GM13977 (cell line): ENCODE measurements at places on chromosomes 7 and 10.

DNA sequence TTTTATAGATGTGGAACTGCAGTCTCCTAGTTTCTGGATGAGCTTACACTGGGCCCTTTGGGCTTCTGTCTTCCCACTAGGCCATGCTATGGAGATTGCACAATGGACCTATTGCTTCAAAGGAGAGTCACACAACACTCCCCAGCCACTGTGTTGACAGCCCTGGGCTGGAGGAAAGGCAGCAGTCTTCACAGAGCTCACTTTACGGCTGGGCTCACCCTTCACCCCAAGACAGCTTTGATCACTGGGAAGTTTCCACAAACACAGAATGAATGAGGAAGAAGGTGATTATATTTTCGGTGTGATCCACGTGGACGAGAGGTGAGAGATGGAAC lies 92.7 kb upstream of the GDF10 start:
- DNase-seq = no peak

- no peak for DNase-seq
These were observed 70.1 kb upstream of the COL1A2 start for GRCh38 chr7:94324380-94325121.

GRCh38 chr7:76151932-76152331 lies 49.8 kb upstream of the SRRM3 start:
- DNase-seq = no peak

DNA sequence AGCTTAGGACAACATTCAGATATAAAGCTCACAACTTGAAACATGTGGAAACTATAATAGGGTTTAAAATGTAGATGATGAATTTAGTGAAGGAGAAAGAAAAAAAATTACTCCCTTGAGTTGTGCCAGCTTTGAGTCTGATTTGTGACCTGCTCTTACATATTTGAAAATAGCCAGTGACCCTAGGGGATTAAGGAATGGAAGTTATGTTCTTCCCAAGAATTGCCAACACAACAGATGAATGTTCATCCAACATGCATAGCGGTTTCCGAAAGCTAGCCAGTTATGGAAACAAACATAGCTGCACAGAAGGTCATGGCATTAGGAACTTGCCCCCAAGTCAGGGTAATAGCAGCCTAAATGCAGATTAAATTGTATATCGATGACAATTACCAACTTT lies 10.8 kb downstream of the TMEM196 start:
- no peak for DNase-seq

- DNase-seq = no peak
These were observed 106.6 kb upstream of the TNS3 start for GRCh38 chr7:47688311-47689100.

- DNase-seq = no peak
These were observed 51.9 kb downstream of the SORBS1 start for GRCh38 chr10:95509251-95509650.

DNA sequence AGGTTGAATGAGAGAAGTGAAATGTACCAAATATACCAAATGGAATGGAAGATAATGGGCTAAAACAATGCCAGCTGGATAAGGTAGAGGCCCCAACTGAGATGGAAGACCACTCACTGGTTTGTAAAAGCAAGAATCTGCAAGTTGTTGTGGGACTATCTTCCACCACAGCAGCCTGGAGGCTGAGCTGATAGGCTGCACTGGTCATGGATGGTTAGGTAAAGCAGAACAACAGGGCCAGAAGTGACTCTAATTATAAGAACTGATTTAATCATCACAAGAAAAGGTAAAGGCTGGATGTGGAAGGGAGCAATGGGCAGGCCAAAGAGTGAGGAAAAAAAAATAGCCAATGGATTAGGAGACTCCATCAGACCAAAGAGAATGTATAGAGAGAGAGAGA lies 11.8 kb downstream of the TFEC start:
- DNase-seq = no peak

GRCh38 chr10:13001887-13002212 lies 337 bp upstream of the CCDC3 start:
- DNase-seq = no peak

GRCh38 chr10:18214691-18215563 lies 74.7 kb downstream of the CACNB2 start:
- DNase-seq = peak; percentile 40

- DNase-seq = no peak
These were observed 21.3 kb upstream of the HERPUD2 start for GRCh38 chr7:35716038-35716803.

DNA sequence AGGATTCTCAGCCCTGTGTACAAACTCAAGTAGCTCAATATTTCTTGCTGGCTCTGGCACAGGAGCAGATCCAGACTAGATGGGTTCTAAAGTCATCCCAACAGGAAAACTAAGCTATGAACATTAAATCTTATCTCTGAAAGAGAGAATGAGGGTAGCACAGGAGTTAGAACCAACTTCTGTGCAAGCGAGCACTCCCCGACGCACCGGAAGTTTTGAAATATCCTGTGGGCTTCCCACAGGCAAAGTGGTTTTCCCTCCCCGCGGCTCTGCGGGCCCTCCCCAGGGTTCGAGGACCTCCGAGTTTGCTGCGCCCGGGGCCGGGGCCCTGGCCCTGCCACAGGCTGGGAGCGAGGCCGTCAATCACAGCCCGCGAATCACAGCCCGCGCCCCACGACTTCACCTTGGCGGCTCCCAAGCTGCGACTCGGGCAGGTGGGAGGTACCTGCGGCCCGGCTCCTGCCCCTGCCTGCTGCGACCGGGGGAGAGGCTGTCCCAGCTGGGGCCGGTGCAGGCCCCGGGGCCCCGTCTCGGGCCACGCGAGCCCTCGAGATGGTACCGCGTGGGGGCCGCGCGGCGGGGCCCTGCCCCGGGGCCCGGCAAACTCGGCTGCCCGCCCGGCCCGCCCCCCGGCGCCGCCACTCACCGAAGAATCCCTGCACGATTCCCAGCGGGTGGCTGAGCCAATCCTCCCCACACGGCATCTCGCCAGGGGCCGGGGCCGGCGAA lies 598 bp downstream of the MCMBP start:
- DNase-seq = peak; percentile 68

- DNase-seq = no peak
These were observed 18.9 kb downstream of the HNRNPA2B1 start for GRCh38 chr7:26181474-26182227.

- no peak for DNase-seq
These were observed 197.6 kb downstream of the WDR37 start for GRCh38 chr10:1253523-1254353.

DNA sequence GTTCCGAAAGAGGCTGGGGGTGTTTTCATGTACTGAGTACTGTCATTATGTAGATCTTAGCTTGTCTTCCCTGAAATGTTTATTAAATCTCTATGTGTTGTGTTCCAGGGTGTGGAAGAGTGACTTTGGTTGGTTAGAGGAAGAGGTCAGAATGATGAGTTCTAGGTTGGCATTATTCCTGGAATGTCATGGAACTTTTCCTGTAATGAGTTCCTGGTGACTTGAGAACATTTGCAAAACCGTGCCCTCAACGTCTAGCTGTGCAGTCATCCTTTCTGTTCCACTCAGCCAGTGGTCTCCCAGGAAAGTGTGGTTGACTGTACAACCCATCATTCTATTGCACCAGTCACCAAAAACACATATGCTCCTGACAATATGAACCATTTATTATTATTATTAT lies 129.6 kb downstream of the BICC1 start:
- no peak for DNase-seq

DNA sequence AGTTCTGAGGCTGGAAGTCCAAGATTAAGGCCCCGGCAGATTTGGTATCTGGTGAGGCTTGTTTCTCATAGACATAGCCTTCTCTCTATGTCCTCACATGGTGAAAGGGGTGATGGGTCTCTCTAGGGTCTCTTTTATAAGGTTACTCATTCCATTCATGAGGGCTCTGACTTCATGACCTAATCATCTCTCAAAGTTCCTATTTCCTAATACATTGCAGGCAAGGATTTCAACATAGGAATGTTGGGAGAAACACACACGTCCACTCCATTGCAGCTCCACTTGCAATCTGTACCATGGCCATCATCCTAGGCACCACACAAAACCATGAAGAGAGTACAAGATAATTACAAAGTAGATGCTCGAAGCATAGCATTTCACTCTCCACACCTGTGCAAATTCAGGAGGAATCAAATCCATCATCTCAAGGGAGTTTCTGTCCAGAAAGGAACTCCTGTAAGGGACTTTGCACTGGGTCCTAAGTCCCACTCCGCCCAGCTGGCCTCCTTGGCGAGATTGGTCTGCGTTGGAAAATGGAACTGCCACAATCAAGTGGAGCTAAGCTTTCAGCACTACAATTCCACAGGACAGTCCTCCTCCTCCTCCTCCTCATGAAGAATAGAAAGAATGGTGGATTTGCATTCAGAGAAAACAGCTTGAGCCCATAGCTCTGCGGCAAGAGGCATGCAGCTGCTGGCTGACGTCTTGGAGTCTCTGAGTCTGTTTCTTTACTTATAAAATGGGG lies 8.8 kb downstream of the DDC start:
- DNase-seq = no peak

DNA sequence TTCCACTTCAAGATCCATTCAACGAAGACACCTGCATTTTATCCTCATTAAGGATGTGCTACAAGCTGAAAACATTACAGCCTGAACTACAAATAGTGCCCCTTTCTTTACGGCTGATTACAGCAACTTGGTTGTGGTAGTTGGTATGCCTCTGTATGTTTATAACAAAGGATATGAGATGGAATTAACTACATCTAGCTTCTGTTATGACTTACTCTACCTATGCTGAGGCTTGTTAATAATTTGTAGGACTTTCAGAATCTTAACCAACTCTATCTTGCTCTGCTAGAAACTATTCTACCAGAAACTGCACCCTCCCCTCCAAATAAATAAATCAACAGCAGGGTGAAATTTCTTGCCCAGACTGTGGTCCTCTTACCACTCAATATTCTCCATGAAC lies 448.1 kb downstream of the GRM8 start:
- no peak for DNase-seq

GRCh38 chr7:49618028-49618427 lies 155.4 kb upstream of the VWC2 start:
- no peak for DNase-seq

DNA sequence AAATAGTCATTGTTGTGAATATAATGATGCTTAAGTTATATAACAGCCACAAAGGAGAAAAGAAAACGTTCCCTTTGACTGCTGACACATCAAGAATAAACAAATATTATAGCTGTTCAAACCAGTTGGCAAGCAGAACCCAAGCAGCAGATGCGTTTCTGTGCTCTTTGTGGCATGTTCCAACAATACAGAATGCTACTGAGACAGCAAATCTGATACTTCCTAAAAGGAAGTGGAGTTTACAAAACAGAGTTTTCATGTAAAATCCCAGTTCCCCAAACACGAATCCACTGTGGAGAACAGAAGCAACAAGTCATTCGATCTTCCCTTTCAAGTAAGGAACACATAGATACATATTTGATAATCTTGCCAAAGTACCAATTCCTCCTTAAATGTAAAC lies 170.9 kb upstream of the ASAH2 start:
- DNase-seq = no peak

DNA sequence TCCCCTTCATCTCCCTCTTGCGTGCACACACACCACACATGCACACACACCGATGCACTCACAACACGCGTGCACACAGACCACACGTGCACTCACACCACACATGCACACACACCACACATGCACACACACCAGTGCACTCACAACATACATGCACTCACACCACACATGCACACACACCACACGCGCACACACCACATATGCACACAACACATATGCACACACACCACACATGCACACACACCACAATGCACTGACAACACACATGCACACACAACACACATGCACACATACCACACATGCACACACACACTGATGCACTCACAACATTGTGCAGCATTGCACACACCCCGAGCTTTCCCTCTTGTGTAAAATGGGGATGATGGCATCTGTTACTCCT lies 68.1 kb downstream of the TRRAP start:
- DNase-seq = no peak

DNA sequence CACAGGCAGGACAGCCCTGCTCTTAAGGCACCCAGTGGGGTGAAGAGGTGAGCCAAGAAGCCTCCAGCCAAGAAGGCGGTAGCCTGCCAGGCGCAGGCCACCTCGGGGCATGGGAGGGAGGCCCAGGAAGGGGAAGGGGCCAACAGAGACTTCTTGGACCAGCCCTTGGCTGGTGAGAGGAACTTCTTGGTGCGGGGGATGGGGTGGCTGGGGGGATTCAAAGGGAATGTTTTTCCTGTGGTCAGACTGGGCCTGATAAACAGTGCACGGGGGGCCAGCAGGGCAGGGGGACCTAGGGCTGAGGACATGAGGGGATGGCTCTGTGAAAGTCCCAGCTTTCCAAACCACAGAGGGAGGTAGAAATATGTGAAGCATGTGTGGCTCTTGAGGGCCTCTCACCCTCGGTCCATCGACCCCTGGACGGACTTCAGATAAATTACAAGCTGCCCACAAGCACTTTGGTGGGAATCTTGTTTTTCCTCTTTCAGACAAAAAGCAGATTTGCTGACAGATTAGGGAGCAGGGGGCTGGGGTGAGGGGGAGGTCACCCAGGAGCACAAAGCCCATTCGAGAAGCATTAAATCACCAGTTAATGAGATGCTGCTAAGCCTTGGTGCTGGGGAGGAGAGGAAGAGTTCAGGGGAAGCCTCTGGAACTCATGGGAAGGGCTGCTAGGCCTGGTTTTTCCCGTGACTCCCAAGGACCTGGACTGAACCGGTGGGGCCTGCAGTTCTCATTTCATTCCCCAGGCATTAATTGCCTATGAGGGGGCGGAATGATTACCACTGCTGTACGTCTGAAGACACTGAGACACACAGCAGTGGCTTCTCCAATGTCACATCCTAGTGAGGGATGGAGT lies 11.3 kb downstream of the CRYGN start:
- no peak for DNase-seq

DNA sequence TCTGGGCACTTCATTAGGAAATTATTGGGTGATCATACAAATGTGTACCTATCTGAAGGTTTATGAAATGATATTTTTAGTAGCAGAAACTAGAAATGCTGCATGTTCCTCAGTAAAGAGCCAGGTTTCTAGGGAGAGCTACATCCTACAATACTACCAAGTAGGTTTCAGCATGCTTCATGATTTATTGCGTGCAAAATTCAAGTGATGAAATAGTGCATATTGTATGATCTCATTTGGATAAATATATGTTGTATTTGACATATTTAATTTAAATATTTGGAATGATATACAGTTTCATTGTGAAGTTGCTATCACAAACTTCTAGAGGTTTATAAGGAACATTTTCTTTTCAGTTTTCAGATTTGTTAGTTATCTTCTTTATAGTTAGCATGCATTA lies 90.5 kb upstream of the GDF10 start:
- no peak for DNase-seq
